ENCODE measurements at places on chromosomes 7 and 10.

DNA sequence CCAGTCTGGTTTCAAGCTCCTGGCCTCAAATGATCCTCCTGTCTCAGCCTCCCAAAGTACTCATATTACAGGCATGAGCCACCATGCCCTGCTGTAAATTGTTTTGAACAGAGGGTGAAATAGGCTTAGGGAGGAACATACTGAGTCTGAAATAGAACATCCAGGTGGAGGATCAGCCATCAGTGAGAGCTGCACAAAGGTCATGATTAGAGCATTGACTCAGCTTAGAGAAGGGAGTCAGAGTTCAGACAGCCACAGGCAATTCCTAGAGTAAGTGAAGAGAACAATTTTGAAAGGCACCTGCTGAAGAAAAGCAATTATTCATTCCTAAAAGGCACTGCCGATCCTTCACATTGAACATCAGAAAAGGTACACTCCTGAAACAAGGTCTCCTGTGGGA is 15.9 kb upstream of the NEBL start:
- no peak for DNase-seq

GRCh38 chr10:131450216-131450765 is 138.8 kb upstream of the TCERG1L start:
- DNase-seq = no peak

GRCh38 chr7:2970861-2971260 is 72.8 kb downstream of the CARD11 start:
- DNase-seq = no peak

DNA sequence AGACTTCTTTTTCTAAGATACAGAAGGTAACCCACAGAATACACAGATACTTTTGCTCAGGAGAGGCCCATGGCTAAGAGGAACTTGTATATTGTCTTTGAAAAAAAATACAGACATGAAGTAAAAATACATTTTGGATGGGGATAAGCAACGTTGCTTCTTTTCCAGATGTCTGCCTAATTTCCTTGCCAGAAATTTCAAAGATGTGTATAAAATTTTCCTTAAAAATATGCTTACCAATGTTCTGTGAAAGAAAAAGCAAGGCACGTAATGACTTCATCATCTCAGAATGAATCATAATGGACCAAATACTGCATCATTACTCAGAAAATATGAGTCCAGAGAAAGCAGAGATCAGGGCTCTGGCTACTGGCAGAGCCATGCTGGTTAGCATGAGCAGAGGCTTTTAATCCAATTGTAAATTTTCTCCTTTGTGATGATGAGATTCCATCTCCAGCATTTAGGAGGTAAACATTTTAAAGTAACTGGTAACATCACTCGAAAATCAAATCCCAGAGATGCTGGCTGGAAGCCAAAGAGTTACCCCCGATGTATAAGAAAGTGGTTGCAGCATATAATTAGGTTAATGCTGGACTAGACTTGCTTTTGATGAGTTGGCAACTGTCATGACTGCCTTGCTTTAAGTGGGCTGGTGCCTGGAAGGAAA is 272.5 kb downstream of the SEMA3A start:
- DNase-seq = no peak
